ENCODE measurements at places on chromosomes 6 and 20.

GRCh38 chr20:60240986-60241385 lies 282.8 kb downstream of the CDH26 start:
- DNase-seq = no peak

DNA sequence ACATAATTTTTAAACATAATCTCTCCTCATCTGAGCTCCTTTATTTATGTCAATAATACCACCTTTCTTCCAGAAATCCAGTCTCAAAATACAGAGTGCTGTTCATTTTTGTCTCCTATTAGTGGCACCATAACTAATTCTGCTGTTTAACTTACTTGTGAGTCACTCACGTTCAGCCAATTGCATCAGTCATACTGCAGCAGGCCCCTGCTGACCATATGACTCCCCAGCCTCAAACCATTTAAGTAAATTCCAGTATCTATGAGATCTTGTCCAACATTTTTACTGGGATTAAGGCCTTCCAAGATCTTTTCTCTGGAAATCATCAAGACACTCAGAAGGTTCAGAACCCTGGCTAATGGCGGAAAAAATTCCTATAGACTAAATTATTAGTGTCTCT lies 982.2 kb upstream of the MAP3K7 start:
- no peak for DNase-seq

GRCh38 chr6:158061361-158061708 lies 79.7 kb downstream of the SYNJ2 start:
- DNase-seq = no peak

DNA sequence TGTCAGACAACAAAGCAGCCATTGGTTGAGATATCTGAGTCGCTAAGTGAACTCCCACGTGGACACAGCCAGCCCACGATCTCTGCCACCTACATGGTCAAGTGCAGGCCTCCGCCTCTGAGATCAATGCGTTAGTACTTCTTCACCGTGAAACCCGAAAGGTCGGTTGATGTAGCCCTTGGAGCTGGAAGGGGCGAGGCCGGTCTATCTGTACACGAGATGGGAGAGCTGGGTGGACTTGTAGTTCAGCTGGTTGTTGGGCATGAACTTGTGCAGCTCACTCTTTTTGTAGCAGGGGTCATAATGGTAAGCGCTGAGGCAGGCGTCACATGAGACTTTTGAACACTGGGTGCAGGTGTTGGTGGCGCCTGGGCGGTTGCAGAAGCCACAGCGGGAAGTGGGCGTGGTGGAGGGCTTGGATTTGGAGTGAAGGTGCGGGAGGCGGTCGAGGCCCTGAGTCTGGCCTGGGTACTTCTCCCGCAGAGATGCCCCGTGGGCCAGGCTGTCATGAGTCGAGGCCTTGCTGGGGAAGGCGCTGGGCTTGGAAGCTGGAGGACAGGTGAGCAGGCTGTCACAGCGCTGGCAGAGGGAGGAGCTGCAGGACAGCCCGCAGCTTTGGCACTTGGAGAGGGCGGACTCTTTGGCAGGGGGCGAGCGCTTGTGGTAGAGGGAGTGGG lies 9.8 kb downstream of the SPATA2 start:
- DNase-seq = no peak

- DNase-seq = no peak
Measured at GRCh38 chr6:63487103-63487813, 85.0 kb upstream of the LOC128125822 start.

DNA sequence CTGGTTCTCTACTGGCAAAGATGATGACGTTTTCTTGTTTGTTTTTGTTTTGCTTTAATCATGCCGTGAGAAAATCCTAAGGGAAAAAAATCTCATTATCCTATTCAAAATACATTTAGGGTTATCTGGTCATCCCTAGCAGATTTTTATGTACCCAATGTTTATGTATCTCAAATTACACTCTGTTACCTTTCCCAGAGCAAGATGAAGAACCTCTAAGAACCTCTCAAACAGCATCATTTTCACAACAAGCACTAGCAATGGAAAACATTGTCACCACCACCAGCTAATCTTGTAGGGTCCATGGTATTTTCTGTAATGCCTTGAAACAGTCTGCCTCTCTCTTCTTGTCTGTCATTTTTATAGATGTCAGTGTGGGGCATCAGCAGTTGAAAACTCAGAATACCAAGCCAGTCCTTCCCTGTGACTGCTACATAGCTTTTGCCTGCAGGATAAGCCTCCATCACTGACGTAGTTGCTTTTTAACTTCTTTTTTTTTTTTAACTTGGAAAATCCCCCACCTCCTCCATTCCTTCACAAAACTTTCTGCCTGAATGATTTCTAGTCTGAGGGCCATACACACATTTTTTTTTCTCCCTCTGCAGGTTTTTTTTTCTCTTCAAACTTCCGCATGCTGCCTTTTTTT lies 2.4 kb upstream of the SNAP25 start:
- DNase-seq = no peak

DNA sequence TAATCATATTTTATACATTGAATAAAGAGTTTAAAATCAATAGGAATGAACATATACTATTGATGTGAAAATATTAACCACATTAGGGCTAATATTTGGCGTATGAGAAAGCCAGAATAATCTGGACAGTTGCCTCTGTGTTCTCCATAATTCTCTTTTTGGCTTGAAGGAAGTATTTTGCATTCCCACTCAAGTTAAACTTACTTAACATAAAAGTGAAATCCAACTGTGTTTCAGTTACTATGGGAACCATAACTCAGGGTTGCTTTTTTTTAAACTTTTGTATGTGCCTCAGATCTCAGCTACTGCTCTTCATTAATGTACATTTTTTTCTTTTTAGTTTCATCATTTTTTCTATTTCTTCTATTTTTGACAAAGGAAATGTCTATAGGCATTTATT lies 479.8 kb downstream of the NKAIN2 start:
- DNase-seq = no peak

GRCh38 chr20:25247956-25248785 lies at the start of gene PYGB:
TSS of gene PYGB (plus strand) at chr20:25248085. CDS start at chr20:25248179, 94 bp downstream.
- peak; percentile 87 for DNase-seq

- no peak for DNase-seq
Measured at GRCh38 chr20:22515264-22515663, 69.1 kb downstream of the FOXA2 start.

GRCh38 chr20:24459733-24460132 lies 9.7 kb upstream of the SYNDIG1 start:
- no peak for DNase-seq

DNA sequence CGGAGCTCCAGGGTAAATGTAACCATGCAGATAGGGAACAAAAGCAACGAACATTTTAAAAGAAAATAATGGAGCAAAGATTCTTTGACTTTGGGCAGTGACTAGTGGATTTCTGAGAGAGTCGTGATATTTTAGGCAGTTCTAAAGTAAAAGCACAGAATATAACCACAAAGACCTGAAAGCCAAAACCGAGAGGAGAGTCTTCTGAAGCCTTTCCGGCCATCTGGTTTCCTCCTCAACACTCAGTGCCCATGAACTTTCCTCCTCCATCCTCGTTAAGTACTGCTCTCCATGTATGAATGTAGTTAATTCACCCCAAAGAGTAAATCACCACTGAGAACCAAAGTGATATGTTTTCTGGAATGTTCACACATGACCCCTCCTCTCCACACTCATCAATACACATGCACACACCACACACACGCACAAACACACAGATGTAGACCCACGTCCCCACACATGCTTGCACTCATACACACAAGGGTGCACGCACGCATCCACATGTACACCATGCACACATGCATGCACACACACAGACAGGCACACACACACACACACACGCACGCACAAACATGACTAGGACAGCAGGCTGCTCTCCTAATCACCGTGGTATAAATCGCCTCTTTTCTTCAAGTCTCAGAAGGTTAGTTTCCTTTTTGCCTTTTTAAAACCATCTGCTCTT lies 109.5 kb downstream of the MYLK4 start:
- DNase-seq = no peak

DNA sequence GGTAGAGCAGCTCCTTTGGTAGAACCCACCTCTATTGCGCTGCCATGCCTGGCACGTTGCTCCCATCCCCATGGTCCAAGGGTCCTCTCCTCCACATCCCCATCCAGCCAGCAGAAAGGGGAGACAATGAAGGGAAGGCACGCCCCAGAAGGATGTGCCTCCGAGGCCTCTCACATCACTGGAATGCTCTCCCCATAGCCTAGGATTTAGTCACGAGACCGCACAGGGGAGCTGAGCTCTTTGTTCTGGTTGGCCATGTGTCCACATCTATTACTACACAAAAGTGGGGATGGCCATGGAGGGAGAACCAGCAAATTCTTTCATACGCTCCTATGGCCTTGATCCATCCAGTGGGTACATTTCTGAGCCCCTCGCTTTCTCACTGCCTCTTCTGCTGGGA lies 60.5 kb upstream of the SALL4 start:
- DNase-seq = no peak

- DNase-seq = no peak
Measured at GRCh38 chr20:23326774-23327173, 23.8 kb upstream of the NXT1 start.

GRCh38 chr6:6890400-6890858 lies 217.3 kb upstream of the RREB1 start:
- DNase-seq = no peak

- no peak for DNase-seq
Measured at GRCh38 chr20:43586641-43587040, 4.1 kb upstream of the IFT52 start.

GRCh38 chr6:143743301-143744166 lies 65.8 kb downstream of the PHACTR2 start:
- no peak for DNase-seq

GRCh38 chr6:99416892-99417767 lies 8.0 kb downstream of the PNISR start:
- DNase-seq = no peak

- DNase-seq = no peak
Measured at GRCh38 chr6:100173211-100173610, 179.2 kb upstream of the MCHR2 start.

DNA sequence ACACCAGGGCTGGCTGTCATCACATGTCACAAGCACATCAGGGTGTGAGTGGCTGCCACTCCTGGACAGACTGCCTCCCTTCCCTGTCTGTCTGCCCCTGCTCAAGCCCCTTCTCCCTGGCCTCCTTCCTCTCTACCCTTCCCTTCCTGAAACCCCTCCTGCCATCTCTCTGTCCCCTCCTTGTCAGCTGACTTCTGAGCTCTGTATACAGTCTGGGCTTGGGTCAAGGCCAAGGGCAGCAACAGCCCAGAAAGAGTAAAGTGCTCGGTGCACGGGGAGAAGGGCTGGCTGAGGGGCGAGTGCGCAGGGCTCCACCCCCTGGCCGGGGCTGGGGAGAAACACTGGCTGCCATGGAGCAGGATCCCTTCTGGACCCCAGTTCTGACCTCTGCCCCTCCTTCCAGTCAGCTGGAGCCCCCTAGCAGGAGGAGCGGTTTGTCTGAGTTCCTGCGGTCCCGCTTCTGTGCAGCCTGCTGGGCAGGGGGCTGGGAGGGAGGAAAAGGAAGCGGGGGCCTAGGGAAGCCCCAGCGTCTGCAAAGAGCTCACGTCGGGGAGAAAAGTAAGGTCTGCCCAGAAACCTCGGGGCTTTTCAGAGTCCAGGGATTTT lies 2.0 kb downstream of the LKAAEAR1 start:
- no peak for DNase-seq

DNA sequence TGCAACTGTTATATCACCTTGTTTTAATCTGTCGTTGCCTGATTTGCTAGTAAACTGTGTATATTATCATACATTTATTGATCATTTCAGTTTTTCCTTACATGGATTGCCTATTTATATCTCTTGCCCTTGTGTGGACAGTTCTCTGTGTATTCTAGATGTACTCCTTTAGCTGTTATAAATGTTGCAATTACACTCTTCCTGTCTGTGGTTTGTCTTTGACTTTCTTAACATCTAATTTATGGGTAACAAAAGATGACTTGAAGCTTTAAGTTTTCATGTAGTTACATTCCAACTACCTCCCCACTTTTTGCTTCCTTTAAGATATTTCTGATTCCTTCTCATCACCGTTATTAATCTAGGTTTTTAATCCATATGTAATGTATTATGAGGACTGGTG lies 22.6 kb downstream of the PLCB1 start:
- no peak for DNase-seq

DNA sequence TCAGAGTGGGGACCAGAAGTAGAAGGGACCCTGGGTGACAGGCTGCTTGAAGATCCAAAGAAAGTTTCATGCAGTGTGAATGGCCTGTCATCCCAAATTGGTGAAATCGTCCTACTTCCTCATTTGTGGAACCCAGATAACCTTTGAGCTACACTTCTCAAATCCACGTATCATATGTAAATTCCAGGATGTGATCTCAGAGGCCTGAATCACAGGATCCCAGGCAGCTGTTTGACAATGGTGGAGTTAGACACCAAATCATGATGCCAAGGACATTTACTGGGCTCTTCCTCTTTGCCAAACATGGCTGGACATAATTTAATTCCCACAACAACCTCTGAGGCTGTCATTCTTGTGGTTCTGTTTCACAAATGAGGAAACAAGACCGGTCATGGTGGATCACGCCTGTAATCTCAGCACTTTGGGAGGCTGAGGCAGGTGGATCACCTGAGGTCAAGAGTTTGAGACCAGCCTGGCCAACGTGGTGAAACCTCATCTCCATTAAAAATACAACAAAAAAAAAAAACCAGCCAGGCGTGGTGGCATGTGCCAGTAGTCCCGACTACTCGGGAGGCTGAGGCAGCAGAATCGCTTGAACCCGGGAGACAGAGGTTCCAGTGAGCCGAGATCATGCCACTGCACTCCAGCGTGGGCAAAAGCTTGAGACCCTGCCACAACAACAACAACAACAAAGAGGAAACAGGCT lies 39.9 kb upstream of the TTPAL start:
- DNase-seq = no peak

DNA sequence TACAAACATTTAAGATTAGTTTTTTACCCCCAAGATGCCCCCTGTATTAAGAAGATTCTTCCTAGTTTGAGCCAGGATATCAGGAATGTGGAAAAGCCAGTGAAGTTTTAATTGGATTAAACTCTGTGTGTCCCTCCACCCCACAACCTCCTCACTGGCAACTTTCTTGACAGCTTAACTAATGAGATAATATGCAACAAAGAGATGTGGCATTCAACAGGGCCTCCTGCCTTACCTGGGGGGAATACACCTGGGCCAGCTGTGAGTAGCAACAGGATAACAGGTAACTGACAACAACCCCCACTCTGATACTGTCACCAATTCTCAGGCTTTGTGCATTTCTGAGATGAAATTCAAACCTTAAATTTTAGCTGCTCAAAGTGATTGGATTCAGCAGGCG lies 512.3 kb downstream of the TFAP2B start:
- DNase-seq = no peak

GRCh38 chr6:5942591-5942990 lies 64.1 kb downstream of the NRN1 start:
- no peak for DNase-seq

- DNase-seq = no peak
Measured at GRCh38 chr6:133358574-133359150, 117.5 kb downstream of the EYA4 start.

GRCh38 chr6:161235776-161236633 lies 37.9 kb downstream of the AGPAT4 start:
- DNase-seq = no peak

Measured in activated CD8-positive, alpha-beta memory T cell treated with anti-CD3 and anti-CD28 coated beads, Interleukin-2, amount 50 U/mL, for 48 hours (primary cell).